NCI-H1417 (cell line): ENCODE measurements at places on chromosomes 7 and 10.

- no peak for DNase-seq
These were observed 47.6 kb downstream of the PRKG1 start for GRCh38 chr10:51121861-51122260.

DNA sequence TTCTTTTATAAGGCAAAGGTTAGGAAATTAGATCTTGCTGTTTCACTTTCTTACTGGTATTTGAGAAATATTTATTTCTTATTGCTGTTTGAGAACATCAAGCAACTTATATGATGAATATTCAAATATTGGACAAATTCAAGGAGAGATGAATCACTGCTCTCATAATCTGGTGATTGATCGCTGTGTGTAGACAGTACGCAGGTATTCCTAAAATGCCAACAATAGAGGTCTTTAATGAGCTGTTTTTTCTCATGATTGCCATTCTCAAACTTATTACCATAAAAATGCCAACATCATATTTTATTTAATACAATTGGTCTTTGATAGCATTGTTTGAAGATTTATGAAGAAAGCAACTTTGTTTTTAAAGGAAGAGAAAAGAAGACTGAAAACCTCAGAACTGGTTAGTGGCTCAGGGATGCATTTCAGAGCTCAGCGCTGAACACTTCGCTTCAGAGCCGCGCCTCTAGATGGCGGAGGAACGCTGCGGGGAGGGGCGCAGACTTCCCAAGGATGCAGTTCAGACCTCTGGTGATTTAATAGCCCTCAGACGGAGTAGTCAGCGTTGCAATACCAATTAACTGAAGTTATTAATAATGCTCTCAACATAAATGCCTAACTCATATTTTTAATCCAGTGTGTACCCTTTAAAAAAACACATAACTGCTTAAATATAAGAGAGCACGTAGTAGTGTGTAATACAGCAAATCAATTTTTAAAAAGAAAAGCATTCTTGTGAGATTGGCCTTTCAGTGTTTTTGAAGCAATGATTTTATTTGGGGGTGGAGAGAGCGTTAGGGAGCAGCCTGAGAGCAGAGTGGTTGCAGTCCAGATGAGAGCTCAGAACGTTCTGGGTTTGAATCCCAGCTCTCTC is 38.5 kb upstream of the STEAP4 start:
- peak; percentile 46 for DNase-seq

- DNase-seq = no peak
These were observed 8.4 kb upstream of the PVRIG start for GRCh38 chr7:100211342-100211780.

DNA sequence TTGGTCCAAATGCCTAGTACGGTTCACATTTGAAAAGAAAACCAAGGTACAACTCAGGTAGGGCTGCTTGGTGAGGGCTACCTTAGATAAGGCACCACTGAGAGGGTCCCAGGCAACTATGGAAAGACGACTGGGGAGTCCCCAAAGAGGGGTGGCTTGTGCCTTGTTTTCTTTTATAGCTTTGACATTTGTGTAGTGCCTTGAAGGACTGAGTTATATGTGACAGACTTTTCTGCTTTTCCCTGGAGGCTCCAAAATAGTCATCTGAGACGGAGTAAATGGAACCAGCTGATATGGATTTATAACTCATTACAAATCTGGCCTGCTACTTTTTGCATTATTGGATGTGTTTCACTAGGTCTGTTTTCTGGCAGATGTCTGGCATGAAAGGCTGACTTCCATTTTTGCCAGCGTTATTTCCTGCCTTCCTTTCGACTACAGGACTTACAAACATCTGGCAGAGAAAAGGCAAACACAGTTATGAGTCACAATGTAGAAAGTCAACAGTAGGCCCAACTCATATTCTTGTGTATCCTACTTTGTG is 88.2 kb upstream of the IMMP2L start:
- no peak for DNase-seq

DNA sequence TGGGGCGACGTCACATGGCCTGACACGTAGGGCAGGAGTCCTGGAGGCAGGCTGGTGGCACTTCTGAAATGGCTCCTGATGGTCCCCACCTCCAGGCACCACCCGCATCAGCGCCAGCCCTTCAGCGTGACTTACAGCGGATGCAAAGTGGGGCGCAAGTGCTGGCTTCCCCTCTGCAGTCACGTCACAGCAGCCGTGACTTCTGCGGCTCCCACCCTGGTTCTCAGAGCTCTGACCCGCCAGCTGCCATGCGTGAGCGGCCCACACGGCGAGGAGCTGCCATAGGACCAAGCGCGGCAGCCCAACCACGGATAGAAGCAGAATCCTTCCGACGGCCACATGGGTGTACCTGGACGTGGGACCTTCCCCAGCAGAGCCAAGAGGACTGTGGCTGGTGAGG is 159.0 kb downstream of the ELFN1 start:
- DNase-seq = no peak

- DNase-seq = no peak
These were observed 171.9 kb upstream of the NRP1 start for GRCh38 chr10:33506391-33506790.

- no peak for DNase-seq
These were observed 107.6 kb downstream of the ADCY1 start for GRCh38 chr7:45681596-45682357.

GRCh38 chr10:93865794-93866425 is 27.9 kb upstream of the SLC35G1 start:
- no peak for DNase-seq

- no peak for DNase-seq
These were observed 124.2 kb upstream of the ABCB5 start for GRCh38 chr7:20491284-20491683.

DNA sequence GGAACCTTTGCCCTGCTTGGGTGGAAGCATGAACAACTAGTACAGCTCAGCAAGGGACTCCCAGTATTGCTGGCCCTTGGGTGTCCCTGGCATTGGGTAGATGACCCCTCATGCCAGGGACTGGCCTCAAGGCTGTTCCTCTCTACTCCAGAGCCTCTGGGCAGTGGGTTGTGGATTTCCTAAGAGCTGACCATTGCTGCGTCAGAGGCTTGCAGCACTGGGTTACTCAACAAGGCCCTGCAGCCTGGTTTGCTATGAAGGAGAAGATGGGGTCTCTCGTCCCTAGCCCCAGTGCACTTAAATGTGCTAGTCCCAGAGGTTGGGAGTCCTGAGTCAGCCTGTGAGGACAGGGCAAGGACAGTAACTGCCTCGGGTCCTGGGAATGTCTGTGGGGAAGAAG is 2.5 kb downstream of the VSIR start:
- no peak for DNase-seq

DNA sequence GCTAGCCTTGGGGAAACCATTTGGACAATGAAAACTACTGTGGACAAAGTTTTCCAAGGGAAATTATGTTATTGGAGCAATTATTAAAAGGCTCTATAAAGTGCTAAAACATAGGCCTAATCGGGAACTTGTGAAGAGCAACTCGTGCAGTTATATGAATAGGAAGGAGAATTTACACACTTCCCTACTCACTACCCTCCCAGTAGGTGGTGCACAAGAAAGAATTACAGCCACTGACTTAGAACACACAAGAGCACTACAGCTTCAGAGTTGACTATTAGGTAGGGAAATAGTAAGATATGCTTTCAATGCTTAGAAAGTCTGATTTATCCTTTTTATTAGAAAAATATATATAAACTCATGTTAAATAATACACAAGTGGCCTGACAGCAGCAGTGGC is 47.2 kb downstream of the GSAP start:
- DNase-seq = no peak

DNA sequence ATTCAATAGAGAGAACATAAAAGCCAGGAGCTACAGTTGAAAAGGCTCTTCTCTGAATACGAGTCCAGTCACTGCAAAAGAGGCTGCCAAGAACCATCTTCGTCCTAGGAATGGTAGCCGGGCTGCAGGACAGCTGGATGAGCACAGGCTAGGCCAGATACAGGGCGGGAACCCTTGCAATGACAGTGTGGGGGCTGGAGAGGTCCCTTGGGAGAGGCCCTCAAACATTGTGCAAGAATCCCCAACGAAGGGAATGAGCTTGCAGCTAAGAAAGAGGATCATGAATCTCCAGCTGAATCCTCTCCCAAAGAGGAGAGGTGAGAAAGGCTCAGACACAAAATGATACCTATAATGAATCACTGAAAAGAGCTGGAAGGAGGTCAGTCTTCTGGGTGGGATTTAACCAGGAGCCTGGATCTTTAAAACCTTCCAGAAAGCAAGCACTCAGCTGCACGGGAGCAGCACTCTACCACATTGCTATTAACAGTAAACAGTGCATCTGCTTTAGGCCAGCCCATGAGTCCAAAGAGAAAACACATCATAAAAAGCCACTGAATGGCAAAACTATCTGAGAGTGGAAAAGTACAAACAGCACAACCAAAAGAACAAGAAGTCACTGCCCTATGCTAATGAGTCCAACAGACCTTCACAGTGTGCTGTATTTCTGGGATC is 287.9 kb downstream of the TNS3 start:
- no peak for DNase-seq

GRCh38 chr7:74343281-74344131 is 54.3 kb downstream of the CLIP2 start:
- DNase-seq = no peak

DNA sequence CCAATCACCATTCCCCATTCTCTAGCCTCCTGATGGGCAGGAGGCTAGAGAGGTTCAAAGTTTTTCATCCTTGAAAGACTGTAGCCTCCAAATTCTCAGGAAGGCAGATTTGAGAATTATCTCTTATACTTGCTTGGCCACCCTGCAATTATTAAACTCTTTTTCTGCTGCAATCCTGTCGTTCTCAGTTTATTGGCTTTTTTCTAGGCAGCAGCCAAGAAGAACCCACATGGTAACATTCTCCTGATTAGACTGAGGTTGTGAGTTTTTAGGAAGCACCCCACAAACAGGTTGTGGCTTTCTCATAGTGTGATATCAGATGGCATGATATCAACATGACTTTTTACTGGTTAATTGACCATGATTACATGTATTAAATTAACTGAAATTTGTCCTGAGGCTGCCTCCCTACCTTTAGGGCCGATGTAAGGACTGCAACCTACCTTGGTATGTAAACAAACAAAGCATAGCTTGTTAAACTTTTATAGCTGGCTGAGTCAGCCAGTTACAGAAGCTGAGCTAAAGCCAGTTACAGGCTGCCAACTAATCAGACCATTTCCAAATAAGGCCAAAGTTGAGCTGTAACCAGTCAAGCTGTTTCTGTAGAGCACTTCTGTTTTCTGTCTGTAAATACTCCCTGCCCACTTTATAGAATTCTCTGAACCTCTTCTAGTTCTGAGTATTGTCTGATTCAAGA is 3.2 kb upstream of the ZNF248 start:
- no peak for DNase-seq

DNA sequence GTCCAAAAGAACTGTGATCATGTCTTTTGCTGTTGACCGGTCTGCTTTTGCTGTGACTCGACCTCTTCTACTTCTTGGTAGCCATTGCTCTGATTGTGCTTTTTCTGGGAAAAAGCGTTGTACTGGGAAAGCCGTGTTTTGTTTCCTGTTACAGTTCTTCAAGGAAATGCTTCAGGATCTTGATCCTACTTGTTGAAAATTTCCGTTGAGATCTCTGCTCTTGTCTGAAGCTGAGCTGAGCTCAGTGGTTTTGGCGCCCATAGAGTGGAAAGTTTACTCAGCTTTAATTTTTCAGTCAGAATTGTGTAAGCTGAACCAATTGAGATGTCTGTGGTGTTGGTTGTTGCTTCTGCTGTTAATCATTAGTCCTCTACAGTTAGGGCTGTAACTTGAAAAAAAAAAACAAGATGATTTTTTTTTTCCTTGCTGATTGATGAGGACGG is 302.2 kb downstream of the CCDC3 start:
- no peak for DNase-seq

GRCh38 chr10:95273393-95274312 is 17.1 kb downstream of the PDLIM1 start:
- DNase-seq = no peak

DNA sequence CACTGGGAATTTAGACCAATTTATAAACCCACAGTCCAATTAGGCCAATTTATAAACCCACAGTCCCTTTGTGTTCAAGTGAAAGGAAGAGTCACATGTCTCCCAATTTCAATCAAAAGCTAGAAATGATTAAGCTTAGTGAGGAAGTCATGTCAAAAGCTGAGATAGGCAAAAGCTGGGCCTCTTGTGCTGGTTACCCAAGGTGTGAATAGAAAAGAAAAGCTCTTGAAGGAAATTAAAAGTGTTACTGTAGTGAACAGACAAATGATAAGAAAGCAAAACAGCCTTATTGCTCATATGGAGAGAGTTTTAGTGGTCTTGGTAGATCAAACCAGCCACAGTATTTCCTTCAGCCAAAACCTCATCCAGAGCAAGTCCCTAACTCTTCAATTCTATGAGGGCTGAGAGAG is 245.0 kb downstream of the HDAC9 start:
- DNase-seq = no peak

DNA sequence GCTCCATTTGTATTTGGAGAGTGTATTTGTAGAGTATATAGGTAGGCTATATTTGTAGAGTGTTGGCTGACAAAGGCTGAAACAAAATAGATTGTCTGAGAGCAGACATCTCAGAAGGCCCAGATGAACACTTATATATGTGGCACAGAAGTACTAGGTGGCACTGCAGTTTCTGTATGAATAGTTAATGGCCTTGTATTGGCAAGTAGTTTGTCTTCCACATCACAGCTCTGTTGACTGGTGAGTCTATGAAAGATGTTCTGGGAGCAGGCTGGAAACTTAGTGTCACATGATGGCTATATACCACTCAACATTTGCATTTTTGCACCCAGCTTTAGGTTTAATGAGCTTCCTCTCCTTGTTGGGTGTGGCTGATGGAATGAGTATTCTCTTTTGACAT is 51.9 kb downstream of the CCNY start:
- DNase-seq = no peak

- DNase-seq = no peak
These were observed 217.7 kb upstream of the AOAH start for GRCh38 chr7:36942025-36942424.

GRCh38 chr7:159030490-159031134 is 114.1 kb downstream of the VIPR2 start:
- DNase-seq = peak; percentile 73

- no peak for DNase-seq
These were observed 288.3 kb downstream of the CELF2 start for GRCh38 chr10:11305825-11306593.

DNA sequence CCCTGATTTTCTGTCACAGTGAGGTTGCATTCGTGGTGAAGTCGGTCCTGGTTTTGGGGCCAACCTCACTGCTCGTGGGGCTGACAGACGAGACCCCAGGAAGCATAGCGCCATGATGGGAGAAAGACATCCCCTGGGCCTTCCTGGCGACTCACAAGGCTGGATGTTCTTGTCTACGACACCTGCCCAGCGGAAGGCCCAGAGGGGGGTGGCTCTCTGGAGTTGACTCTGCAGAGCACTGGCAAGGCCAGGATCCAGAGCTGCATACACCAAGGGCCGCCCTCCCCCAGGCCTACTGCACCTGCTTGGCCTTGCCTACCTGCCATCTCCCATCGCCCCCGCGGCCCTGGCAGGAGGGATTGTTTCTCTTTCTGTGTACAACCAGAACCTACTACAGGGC is 608.9 kb downstream of the PTPRN2 start:
- no peak for DNase-seq

DNA sequence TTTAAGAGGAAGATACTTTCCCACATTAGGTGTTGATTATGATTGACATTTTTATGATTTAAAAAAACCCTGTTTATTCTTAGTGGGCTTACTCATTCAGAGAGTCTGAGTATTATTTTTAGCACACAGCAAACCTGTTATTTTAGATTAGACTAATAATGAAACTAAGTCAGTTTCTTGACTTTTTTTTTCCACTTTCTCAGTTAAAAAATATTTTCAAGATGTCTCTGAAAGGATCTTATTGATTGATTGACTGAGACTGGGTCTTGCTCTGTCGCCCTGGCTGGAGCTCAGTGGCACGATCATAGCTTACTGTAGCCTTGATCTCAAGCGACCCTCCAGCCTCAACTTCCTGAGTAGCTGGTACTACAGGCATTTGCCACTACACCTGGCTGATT is 20.4 kb upstream of the INPP5F start:
- DNase-seq = no peak
